ENCODE measurements at places on chromosomes 7 and 10. TPM values are rescaled to one million over a fixed set of nuclear protein-coding genes. Genes with fewer than 3 reads are reported as not detected.

- no peak overlapping the region for H3K4me3 ChIP-seq
- H3K4me1 ChIP-seq = peaks cover 6% of the 10 kb centered on the region
- H3K27ac ChIP-seq = no peak overlapping the region
- peaks cover 43% of the 10 kb centered on the region for H3K36me3 ChIP-seq
- H3K27me3 ChIP-seq = no peaks in the 10 kb centered on the region
Measured at GRCh38 chr10:3149918-3150317, 22.7 kb downstream of the PITRM1 start.

DNA sequence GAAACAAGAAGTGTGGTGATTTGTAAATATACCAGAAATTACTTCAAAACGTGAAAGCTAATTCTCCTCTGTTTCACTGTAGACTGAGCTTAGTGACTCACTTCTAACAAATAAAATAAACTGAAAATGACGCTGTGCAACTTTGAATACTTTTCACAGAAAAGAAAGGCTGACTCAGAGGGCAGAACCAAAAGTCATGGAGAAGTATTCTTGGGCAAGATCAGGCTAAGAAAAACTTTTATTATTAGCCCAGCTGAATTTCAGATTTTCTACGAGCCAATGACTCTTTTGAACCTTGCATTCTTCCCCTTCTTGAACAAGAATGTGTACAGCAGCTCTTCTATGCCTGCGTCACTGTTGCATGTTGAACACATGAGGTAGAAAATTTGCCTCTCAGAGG, 527.3 kb upstream of the GHITM start:
- H3K27me3 ChIP-seq = no peaks in the 10 kb centered on the region
- H3K4me3 ChIP-seq = no peak overlapping the region
- no peaks in the 10 kb centered on the region for H3K4me1 ChIP-seq
- no peaks in the 10 kb centered on the region for H3K36me3 ChIP-seq
- H3K27ac ChIP-seq = no peak overlapping the region

- no peak overlapping the region for H3K27ac ChIP-seq
- no peaks in the 10 kb centered on the region for H3K36me3 ChIP-seq
- H3K4me3 ChIP-seq = no peak overlapping the region
- peak; percentile 27 for DNase-seq
- H3K27me3 ChIP-seq = peaks cover 8% of the 10 kb centered on the region
Measured at GRCh38 chr7:157518514-157519175, 181.8 kb downstream of the DNAJB6 start.

- DNase-seq = no peak
Measured at GRCh38 chr7:66187905-66188304, 17.2 kb upstream of the TPST1 start.

DNA sequence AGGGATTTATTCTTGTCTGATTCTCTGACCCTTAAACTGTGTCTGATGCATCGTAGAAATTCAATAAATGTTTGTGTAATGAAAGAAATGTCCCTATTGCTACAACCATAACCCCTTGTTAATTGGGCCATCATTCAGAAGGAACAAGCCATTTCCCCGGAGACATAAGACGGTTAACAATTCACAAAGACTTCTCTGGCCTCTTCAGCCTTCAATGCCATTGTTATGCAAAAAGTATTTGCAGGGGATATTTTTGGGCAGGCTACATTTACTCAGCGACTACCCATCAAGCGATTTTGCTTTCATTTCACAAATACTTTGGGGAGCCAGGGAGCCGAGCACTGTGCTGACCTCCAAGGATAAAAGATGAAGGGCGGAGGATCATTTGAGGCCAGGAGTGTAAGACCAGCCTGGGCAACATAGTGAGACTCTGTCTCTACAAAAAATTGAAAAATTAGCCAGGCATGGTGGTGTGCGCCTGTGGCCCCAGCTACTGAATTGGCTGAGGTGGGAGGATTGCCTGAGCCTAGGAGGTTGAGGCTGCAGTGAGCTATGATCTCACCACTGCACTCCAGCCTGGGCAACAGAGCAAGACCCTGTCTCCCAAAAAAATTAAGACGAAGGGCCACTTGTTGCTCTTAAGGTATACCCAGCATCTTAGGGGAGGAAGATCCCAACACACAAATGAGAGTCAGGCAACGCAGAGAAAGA, 20.0 kb upstream of the SDK1 start:
- H3K4me1 ChIP-seq = no peaks in the 10 kb centered on the region
- peaks cover 3% of the 10 kb centered on the region for H3K27me3 ChIP-seq
- no peak for DNase-seq
- no peaks in the 10 kb centered on the region for H3K36me3 ChIP-seq
- no peak overlapping the region for H3K27ac ChIP-seq
- no peak overlapping the region for H3K4me3 ChIP-seq

GRCh38 chr7:33706186-33706585, 199.2 kb upstream of the BMPER start:
- no peak overlapping the region for H3K27ac ChIP-seq
- peaks cover 4% of the 10 kb centered on the region for H3K36me3 ChIP-seq
- DNase-seq = no peak

Gene PILRB
- total RNA-seq = 67.8 TPM

Gene GRID2IP
- 0.26 TPM for total RNA-seq
